ENCODE measurements at places on chromosomes 2 and 18.

- DNase-seq, result no peak
These were observed 68.2 kb downstream of the GLI2 start for GRCh38 chr2:120803764-120804335.

DNA sequence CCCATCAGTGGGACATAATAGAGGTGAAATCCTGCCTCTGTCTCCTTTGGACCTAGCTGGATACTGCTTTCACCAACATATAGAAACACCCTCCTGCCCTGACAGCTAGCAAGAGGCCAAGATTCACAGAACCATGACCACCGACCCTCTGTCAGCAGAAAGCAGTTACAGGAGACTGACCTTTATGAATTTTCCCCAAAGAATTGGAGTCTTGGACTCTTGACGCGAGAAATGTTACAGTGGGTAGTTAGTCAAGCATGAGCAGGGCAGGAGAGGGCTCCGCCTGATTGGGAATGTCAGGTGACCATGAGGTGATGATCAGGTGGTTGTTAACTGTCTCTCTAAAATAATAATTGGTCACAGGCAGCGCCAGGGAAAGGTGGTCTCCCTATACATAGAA is 1002.3 kb downstream of the TDRD15 start:
- no peak for DNase-seq

DNA sequence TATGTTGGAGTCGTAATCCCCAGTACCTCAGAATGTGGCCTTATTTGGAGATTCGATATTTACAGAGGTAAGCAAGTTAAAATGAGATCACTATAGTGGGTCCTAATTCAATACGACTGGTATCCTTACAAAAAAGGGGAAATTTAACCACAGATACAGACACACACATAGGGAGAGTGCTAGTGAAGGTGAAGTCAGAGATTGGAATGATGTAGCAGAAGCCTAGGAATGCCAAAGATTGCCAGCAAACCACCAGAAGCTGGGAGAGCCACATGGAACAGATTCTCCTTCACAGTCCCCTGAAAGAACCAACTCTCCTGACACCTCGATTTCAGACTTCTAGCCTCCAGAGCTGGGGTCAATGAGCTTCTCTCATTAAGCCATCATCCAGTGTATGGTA is 17.7 kb upstream of the ACTR3 start:
- DNase-seq, result no peak

- DNase-seq, result no peak
These were observed 202.1 kb upstream of the HS6ST1 start for GRCh38 chr2:128520791-128521190.

DNA sequence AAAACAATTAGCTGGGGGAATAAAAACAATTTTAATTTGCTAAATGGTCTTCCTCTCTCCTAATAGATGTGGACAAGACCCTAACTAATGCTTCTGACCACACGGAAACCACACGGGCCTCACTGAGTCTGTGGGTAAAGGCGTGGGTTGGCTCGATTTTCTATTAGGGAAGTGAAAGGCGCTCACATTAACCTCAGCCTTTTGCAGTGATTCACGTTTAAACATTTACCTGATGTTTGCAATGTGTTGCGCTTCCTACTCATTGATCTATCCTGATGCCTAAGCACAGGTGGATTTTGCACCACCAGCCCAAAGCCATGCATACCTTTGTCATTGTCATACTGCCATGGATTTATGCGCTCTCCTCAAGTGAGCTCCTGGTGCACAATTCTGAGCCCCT is 35.6 kb upstream of the NRP2 start:
- no peak for DNase-seq

DNA sequence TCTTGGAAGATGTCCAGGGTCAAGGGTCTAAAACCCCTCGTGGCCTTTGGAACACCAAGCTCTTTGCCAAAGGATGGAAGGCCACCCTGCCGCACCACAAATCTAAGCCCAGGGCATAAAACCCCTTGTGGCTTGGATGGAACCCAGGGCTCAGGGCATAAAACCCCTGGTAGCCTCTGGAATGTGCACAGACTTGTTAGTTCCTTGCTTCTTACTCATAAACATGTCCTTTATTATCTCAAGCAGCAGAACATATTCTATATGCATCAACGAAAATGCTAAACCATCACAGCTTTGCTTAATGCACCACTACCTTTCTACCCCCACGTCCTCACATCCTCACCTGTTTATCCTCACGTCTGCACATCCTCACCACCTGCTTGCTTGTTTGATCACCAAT is 998.0 kb downstream of the DSC3 start:
- no peak for DNase-seq

DNA sequence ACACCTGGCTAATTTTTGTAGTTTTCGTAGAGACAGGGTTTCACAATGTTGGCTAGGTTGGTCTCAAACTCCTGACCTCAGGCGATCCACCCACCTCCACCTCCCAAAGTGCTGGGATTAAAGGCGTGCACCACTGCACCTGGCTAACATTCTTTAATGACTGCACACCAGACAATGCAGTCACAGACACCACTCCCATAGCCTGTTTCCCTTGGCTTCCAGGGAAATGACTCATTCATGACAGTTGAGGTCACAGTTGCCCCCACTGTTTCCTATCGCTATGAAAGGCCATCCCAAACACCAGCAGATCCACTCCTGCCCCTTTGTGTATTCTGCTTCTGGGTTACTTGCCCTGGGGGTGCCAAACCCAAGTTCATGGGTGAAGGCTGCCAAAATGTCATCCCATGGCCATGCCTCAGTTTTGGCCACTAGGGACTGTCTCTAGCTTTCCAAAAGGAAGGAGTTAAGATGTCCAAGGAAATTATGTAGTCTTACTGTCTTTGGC is 8.7 kb downstream of the CHMP1B start:
- DNase-seq, result no peak

DNA sequence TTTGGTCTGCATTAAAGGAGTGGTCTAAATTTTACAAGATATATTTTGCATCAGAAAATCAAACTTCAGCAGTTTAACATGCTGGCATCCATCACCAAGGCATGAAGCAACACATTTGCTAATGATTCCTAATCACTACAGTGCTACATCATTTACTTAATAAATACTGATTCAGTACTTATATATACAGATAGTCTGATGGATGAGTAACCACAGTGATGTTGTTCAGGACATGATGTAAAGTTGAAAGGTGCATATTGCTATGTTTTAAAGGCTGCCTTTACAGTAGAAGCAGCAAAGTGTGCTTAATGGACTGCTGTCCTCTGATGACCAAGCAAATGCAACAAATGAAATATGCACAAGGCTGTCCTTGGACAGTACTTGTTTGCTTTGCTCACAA is 11.1 kb downstream of the SUPT7L start:
- DNase-seq, result no peak

GRCh38 chr2:71749671-71750101 is 296.3 kb downstream of the DYSF start:
- DNase-seq, result no peak

DNA sequence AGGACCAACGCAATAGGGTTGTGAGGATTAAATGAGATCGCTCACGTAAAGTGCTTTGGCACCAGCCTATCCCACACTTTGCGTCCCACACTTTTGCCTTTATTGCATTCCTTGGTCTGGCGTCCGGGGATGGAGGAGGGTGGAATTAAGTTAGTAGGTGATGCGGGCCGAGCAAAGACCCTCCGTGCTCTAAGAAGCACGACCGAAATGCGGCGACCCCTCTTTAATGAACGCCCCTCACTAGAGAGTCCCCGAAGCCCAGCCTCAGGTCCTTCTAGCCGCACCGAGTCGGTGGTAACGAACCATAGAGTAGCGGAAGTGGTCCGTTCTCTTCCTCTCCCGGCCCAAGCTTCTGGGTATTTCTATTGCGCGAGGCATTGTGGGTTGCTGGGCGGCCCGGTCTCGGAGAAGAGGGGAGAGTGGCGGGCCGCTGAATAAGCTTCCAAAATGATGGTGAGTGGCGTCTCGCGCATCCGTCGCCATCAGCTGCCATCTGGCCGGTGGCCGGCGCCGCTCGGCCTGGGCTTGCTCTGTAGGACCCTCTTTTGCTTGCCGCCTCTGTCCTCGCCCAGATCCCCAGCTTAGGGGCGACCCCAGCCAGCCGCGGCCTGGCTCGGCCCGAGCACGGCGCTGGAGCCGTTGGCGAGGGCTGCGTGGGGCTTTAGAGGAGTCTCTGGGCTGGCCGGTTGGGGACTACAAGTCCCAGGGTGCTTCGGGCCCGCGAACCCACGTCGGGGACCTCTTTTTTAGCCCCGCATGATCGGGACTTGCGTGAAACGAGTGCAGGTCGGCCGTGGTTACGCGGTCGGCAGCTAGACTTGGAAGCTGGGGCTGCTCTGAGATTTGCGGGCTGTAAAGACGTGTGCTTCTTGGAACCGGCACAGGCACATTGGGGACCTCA is at the start of gene CCT7:
Gene CCT7, plus strand, starts transcription at position 377 of the 901 bp plus-strand sequence. Its CDS starts 71 bp downstream, at position 448.
- DNase-seq, result peak; percentile 76

GRCh38 chr2:226763320-226763719 is 36.3 kb downstream of the IRS1 start:
- DNase-seq, result no peak

DNA sequence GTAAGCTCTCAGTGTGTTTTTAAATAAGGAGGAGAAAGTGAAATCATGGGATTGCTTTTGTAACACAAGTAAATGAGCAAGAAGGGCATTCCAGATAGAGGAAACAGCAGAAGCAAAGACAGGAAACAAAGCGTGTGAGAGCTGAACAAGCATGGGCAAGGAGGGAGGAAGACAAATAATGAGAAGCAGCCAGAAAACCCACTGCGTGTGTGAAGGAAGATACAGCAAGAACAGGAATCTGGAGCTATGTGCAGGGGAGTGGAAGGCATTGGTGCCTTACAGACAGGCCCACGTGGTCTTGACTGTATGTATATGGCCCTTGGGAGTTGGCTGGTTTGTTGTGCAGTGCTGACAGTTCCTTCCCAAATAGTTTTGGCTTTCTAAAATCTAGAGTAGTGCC is 88.6 kb downstream of the AAK1 start:
- DNase-seq, result no peak

- DNase-seq, result no peak
These were observed 612.2 kb upstream of the SLC39A10 start for GRCh38 chr2:195044801-195045200.

DNA sequence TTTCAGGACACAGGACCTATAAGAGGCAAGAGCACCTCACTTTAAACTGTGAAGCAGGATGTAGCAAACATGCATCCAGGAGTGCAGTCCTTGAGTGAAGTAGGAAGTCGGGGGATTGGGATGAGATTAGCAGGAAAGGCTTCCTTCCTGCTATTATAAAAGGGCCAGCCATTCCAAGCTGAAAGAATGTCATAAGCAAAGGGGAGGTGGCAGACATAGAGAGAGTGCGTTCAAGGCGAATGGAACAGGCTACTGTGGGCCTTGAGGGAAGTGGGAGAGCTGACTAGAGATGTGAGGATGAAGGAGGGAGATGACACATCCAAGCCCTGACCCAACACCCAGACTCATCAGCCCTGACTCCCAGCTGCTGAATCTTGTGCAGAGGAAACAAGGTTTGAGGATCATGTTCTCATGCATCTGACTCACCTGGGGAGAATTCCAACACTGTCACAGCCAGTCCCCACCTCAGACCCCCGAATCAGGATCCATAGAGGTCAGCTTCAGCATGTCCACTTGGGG is 63.9 kb downstream of the GYPC start:
- DNase-seq, result no peak

- no peak for DNase-seq
These were observed 331.3 kb upstream of the DCC start for GRCh38 chr18:52008736-52009135.

GRCh38 chr2:218344755-218345417 is 11.8 kb upstream of the CATIP start:
- DNase-seq, result no peak

GRCh38 chr18:62523631-62524439 is 1.0 kb downstream of the ZCCHC2 start:
- DNase-seq, result peak; percentile 25

DNA sequence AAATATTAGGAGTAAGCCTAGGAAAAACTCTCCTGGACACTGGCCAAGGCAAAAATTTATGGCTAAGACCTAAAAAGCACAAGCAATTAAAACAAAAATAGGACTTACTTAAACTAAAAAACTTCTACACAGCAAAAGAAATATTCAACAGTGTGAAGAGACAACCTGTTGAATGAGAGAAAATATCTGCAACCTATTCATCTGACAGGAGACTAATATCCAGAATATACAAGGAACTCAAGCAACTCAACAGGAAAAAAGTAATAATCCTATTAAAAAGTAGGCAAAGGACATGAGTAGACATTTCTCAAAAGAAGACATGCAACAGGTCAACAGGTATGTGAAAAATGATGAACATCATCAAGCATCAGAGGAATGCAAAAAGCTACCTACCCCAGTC is 431.1 kb downstream of the ZEB2 start:
- DNase-seq, result no peak

- DNase-seq, result no peak
These were observed 313.8 kb downstream of the PDE11A start for GRCh38 chr2:177758591-177759371.

DNA sequence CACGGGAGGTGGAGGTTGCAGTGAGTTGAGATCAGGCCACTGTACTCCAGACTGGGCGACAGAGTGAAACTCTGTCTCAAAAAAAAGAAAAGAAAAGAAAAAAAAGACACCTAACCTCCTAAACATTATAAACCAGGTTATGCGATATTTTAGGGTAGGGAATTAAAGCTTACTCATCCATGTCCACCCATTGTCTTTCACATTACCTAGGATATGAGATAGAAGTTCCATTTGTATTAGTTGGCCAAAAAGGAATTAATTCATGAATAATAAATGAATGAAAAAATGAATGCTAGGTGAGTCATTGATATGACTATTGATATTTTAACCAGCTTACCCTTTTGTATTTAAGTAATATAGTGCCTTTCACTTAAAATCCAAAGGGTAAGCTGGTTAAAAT is 132.9 kb downstream of the FAM161A start:
- DNase-seq, result no peak

GRCh38 chr2:204335451-204336058 is 209.7 kb upstream of the PARD3B start:
- no peak for DNase-seq

- no peak for DNase-seq
These were observed 155.6 kb upstream of the XPO1 start for GRCh38 chr2:61693744-61694143.

DNA sequence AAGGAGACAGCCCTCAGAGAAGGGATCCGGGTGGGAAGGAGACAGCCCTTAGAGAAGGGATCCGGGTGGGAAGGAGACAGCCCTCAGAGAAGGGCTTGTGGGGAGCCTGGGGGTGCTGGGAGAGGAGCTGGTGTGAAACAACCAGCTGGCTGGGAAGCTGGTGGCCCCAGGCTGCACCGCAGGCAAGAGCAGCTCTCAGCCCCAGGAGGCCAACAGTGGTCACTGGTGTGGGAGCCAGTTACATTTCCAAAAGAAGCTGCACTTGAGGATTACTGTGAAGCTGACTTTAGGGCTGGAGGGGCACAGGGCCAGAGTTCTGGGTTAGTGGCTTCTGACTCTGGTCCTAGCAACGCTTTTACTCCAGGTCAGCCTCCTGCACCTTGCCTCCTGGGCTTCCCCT is 3.3 kb downstream of the HES6 start:
- no peak for DNase-seq
